Activated CD8-positive, alpha-beta memory T cell treated with anti-CD3 and anti-CD28 coated beads for 1 hour (primary cell): ENCODE measurements at places on chromosomes 7 and 10.

DNA sequence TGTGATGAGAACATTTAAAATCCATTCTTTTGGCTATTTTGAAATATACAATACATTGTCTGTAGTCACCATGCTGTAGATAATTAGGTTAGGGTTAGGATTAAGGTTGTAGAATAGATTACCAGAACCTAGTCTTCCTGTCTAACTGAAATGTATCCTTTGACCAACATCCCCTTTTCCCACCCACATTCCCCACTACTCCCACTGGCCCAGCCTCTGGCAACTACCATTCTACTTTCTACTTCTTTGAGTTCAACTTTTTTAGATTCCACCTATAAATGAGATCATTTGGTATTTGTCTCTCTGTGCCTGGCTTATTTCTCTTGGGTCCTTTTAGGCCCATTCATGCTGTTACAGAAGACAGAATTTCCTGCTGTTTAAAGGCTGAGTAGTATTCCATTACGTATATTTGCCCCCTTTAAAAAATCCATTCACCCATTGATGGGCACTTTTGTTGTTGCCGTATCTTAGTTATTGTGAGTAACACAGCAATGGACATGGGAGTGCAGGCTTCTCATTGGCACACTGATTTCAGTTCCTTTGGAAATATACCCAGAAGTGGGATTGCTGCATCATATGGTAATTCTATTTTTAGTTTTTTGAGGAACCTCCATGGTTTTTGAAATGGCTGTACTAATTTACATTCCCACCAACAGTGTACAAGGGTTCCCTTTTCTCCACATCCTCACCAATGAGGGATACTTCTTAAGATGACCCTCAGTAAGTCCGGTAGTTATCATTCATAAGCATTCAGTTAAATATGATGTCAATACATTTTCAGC is 104.0 kb downstream of the RALA start:
- DNase-seq: no peak

GRCh38 chr7:30816645-30817370 is 45.6 kb downstream of the MINDY4 start:
- DNase-seq: no peak

GRCh38 chr10:113168584-113168983 is 218.5 kb downstream of the TCF7L2 start:
- no peak for DNase-seq

GRCh38 chr7:17770710-17771375 is 169.5 kb downstream of the SNX13 start:
- no peak for DNase-seq

DNA sequence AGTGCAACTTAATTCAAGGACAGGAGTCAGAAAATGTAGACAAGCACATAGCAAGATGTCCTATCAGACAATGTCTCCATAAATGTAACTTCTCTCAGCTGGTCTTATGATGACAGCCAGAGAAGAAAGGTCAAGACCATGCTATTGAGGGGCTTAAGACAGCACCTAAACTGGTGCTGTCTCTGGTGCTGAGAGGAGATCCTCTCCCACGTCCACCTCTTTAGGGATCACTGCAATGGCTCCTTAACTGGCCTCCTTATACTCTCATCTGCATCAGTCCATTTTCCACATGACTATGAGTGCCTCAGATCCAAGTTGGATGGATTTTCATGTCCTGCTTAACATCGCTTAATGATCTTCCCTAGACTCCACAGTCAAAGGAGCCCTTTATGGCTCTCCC is 210.6 kb downstream of the ARL4A start:
- DNase-seq: no peak

DNA sequence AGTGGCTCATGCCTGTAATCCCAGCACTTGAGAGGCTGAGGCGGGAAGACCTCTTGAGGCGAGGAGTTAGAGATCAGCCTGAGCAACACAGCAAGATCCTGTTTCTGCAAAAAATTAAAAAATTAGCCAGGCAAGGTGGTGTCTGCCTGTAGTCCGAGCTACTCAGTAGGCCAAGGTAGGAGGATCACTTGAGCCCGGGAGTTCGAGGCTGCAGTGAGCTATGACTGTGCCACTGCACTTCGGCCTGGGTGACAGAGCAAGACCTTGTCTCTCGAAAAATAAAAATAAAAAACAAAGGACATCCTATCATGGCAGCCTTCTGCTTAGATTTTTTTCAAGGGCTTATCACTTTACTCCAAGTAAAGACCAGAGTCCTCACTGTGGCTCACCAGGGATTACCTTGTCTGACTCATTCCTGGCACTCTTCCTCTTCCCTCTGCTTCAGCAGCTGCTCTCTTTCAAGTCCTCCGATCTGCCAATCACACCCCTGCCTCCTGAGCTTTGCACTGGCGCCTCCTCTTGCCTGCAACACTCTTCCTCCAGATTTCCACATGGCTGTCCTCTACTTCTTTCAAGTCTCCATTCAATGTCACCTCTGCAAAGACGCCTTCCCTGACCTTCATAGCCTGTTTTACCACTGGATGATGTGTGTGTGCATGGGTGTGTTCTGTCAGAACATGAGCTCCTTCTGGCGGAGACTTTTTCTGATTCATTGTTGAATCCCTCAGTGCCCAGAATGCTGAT is 7.7 kb downstream of the PRTFDC1 start:
- DNase-seq: no peak

DNA sequence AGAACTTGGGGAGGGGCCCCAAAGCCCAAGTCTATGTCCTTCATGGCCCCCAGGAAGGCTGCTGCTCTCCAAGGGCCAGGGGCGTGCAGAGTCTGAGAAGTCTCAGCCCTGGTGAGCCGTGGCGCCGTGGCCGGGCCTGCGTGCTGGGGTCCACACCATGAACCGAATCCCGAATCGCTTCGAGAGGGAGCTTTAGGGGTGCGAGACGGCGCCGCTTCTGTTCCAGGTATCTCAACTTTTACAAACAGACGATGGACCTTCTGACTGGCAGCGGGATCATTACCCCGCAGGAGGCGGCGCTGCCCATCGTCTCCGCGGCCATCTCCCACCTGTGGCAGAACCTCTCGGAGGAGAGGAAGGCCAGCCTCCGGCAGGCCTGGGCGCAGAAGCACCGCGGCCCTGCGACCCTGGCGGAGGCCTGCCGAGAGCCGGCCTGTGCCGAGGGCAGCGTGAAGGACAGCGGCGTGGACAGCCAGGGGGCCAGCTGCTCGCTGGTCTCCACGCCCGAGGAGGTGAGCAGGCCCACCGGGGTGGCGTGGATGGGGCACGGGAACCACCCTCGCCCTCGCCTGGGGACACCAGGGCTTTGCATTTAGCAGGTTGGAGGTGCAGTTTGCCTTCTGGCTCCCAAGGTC is 12.7 kb downstream of the STRA8 start:
- DNase-seq: no peak

GRCh38 chr10:72044417-72045041 is 43.8 kb downstream of the SPOCK2 start:
- DNase-seq: no peak
